Fibroblast of the aortic adventitia (primary cell): ENCODE measurements at places on chromosomes 11 and 22.
A peak's percentile ranks its signal among the peaks of the same experiment; 100 is the strongest.

DNA sequence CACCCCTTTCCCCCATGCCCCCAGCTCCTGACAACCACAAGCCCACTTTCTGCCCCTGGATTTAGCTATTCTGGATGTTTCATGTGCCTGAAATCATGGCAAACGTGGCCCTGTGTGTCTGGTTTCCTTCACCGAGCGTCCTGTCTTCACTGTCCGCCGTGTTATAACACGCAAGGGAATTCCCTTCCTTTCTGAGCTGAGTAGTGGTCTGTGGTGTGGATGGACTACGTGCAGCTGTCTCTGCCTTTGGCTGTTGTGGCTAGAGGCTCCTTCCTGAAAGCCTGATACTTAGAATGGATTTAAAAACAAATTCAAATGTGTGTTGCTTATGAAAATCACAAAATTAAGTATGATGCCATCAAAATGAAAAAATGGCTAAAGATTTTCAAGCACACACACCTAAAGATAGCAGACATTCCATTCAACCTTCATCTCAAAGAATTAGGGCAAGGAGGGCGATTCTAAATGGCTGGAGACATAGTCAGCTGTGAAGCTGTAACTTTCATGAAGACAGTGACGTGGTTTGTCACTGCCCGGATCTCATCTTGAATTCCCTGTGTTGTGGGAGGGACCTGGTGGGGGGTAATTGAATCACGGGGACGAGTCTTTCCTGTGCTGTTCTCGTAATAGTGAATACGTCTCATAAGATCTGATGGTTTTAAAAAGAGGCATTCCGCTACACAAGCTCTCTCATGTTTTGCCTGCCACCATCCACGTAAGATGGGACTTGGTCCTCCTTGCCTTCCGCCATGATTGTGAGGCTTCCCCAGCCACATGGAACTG is 30.5 kb downstream of the KCNQ1 start:
- DNase-seq = no peak

DNA sequence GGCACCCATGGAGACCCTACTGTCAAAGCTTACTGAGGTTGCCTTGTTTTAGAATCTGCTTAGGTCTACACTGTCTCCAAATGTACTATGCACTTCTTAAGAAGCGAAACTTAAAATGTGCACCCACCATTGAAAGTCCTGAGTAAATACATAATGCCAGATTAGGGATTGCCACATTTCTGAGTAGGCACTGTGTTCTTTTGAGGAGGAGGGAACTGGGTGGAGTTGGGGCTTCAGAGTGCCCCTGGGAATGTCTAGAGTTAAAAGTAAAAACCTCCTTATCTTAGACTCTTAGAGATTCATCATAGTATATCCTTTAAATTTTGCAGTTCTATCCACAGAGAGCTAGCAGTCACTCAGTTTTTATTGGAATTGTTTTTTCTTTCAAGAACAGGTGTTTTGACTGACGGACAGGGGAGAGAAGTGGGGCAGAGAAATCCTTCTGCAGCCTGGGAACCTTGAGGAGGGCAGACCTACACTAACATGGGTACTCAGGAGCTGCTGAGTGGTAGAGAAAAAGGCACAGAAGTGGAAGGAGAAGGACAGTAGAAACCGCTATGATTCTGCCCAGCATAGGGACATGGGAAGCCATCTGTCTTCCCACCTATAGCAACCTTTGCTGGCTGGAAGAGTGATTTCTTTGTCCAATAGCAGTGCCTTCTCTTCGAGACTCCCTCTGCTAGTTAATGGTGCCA is 33.4 kb upstream of the MICAL2 start:
- no peak for DNase-seq

DNA sequence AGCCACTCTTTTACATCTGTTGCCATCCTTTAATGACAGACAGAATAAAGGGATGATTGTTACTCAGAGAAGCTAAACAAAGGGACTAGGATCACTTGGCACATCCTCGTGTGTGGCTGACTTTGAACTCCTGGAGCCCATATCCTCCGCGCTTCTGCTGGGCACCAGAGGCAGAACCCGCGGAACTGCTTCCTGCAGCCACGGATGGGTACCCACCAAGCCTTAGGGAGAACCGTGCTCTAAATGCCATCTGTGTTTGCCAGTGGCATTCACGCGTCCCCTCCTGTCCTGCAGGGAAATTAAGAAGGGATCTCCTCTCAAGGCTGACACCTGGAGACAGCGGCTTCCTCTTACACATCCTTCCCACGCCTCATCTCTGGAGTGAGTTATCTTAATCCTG is 294.4 kb downstream of the NTM start:
- no peak for DNase-seq

GRCh38 chr11:34585304-34585734 is 35.6 kb upstream of the EHF start:
- no peak for DNase-seq

DNA sequence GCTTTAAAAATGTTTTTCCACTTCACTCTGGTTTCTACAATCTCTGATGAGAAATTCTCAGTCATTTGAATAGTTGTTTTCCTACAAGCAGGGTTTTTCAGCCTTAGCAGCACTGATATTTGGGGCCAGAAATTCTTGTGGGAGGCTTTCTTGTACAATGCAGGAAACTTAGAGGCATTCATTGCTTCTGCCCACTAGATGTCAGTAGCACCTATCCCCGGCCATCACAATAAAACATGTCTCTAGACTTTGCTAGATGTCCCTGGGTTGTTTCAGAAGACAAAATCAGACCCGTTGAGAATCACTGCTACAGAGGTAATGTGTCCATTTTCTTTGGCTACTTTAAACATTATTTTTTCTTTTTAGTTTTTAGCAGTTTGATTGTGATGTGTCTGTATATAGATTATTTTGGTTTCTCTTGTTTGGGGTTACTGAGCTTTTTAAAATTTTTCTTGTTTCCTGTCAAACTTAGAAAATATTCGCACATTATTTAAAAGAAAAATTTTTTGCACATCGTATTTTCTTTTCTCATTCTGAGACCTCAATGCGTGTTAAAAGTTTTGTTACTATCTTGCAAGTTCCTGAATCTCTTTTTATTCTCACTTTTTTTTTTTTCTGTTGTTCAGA is 60.8 kb upstream of the CCDC179 start:
- DNase-seq = peak; percentile 48

- no peak for DNase-seq
Observed at GRCh38 chr11:126696982-126697381, 303.6 kb downstream of the KIRREL3 start.

- no peak for DNase-seq
Observed at GRCh38 chr11:33931067-33931466, 39.2 kb upstream of the LMO2 start.

DNA sequence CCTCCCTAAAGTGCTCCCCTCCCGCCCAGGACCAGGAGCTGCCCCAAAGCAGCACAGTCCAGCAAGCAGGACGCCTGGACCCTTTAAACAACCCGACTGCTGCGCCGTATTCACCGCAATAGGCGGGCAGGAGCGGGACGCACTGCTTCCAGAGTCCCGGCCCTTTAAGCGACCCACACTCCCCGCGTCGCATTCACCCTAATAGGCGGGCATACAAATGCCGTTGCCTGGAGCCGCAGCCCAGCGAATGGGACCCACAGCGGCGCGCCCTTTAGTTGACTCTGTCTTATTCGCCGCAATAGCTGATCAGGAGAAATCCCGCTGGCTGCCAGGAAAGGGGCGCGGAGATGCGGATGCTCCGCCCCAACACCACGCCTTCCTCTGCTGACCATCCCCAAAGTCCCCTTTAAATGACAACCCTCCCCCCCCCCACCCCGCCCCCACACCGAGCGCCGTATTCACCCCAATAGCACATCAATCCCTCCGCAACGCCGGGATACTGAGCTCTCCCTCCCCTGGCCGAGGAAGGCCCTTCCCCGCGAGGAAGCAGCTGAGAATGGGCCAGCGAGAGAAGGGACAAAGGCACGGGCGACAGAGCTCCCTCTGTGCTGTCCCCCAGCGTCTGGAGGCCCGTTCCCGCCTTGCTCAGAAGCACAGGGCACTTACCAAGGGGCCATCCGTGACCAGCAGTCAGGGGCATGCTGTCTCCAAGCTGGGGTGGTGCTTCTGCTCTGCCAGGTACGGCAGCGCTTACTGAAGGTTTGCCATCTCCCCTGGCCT is 4.7 kb downstream of the OSBPL5 start:
- DNase-seq = peak; percentile 93

DNA sequence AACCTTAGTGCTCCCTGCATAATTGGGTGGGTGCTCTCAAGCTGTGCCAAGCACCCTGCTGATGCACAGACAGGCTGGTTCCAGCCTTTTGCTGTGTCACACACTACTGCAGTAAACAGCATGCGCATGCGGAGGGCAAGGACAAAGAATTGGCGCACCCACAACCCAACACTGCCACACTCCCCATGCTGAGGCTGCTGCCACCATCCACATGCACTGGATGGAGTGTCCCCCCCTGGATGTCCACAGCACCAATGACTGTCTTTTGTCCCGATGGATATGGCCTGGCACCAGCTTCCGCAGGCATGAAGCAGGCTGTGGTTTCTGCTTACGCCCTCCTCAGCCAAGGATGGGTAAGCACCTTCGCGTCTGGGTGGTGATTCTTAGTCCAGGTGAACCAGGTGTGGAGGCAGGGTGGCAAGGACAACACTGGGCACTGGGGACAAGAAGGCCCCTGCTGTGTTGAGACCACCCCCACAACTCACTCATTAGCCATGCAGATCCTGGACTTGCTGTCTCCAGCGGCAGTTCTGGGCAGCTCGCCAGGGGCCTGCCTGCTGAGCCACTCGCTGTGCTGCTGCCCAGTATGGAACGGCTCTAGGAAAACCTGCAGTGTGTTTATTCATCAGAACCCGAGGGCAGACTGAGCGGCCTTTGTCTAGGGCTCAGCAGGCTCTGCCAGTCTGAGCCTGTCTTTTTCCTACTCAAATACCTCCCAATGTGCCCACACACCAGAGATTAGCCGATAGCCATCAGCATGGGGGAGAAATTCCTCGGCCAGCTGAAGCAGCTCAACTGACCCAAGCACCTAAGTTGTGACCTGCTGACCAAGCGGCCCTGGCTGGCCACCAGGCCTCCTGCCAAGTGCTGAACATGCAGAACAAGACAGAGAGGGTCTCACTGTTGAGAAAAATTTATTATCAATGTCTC is 8.2 kb upstream of the NAP1L4 start:
- peak; percentile 46 for DNase-seq

DNA sequence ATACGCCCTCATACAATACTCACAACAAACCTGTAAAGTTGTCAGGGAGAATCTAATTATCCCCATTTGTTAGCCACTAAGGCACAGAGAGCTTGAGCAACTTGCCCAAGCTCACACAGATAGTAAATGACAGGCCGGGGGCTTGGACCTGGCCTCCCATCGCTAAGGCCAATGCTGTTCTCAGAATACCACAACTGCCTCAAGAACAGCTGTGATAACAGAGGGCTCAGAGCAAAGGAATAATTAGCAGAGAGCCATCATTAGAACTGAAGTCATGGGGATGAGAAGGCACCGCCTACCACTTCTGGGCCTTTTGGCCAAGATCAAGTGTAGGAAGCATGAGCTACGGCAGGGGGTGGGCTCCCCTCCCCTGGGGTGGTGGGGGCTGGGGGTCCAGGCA is 98.6 kb downstream of the FEZ1 start:
- DNase-seq = no peak

- DNase-seq = no peak
Observed at GRCh38 chr11:69216647-69217051, 60.9 kb downstream of the SMIM38 start.

DNA sequence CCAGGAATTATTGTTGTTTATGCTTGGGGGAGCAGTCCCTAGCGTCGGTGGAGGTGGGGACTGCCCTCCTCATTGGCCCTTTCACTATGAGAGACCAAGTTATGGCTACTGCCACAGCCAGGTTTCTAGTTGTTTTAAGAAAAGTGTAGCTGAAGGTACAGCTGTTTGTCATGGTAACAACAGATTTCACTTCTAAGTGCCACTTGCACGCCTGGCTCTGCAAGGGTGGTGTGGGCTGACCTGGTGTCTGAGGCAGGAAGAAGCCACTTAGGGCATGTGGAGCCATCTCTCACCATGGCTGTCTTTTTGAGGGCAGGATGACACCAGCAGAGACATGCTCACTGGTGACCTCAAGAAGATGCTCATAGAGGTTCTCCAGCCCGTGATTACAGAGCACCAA is 46.3 kb upstream of the MPEG1 start:
- DNase-seq = no peak

GRCh38 chr11:115739878-115740277 is 235.7 kb upstream of the CADM1 start:
- DNase-seq = no peak

DNA sequence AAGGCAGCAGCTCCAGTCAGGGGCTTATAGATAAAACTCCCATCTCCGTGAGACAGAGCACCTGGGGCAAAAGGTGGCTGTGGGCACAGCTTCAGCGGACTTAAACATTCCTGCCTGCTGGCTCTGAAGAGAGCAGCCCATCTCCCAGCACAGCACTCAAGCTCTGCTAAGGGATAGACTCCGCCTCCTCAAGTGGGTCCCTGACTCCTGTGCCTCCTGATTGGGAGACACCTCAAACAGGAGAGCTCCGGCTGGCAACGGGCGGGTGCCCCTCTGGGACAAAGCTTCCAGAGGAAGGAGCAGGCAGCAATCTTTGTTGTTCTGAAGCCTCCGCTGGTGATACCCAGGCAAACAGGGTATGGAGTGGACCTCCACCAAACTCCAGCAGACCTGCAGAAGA is 279.4 kb downstream of the LARGE1 start:
- DNase-seq = no peak

DNA sequence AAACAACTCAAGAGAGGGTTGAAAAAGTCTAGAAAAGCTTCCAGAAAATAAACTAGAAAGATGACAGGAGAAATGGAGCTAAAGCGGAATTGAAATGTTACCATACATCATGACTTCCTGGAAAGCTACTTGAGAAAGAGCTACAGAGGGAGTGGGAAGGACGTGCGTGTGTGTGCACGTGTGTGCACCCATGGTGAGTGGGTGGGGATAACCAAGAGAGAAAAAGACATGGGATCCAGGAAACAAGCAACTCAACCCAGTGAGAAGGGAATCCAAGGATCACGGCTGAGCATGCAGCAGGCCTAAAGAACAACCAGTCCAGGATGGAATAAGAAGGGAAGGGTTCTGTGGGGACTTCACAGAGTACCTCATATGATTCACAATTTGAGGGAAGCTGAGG is 21.6 kb downstream of the APOL1 start:
- DNase-seq = no peak

DNA sequence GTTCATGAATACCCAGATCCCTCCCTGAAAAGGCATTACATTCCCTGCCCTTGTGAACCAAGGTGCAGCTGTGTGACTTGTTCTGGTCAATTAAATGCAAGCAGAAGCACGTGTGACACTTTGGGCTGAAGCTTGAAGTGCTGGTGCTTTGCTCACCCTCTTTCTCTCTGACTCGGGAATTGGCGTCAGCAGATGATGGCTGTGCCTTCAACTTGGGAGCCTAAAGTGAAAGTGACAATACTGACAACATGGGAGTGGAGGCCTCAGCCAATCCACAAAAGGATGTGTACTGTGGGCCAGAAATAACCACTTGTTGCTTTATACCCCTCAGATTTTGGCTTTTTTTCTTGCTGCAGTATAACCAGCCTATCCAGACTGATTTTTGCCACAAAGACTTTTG is 148.3 kb upstream of the THY1 start:
- no peak for DNase-seq

DNA sequence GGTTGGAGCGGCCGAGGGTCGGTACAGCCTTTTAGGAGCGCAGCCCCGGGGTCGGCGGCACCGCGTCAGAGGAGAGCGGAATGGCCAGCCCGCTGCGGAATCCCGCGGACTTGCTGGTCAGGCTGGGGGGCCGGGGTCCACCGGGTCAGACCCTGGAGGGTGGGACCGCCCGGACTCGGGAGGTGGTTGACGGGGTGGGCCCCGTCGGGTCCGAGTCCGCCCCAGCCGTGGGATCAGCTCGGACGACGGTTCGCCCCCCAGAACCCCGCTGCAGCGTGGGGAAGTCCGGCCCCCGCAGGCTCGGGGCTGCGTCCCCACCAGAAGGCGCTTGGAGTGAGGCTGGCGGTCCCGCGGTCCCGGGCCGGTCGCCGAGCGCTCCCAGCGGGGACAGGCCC is 301 bp upstream of the ADM2 start:
- no peak for DNase-seq
